ENCODE measurements at places on chromosomes 13 and 19.

GRCh38 chr19:37699057-37699456 is 20.5 kb downstream of the ZNF607 start:
- no peak for DNase-seq

- DNase-seq, result no peak
These were observed 23.7 kb upstream of the GPR18 start for GRCh38 chr13:99281811-99282263.

GRCh38 chr19:4456476-4456842 is 1.1 kb downstream of the UBXN6 start:
- no peak for DNase-seq

- no peak for DNase-seq
These were observed 102.4 kb downstream of the EFNB2 start for GRCh38 chr13:106433066-106433465.

GRCh38 chr13:75326173-75327134 is 155.5 kb downstream of the TBC1D4 start:
- peak; percentile 55 for DNase-seq

- no peak for DNase-seq
These were observed 15.9 kb downstream of the PRR36 start for GRCh38 chr19:7858109-7858770.

DNA sequence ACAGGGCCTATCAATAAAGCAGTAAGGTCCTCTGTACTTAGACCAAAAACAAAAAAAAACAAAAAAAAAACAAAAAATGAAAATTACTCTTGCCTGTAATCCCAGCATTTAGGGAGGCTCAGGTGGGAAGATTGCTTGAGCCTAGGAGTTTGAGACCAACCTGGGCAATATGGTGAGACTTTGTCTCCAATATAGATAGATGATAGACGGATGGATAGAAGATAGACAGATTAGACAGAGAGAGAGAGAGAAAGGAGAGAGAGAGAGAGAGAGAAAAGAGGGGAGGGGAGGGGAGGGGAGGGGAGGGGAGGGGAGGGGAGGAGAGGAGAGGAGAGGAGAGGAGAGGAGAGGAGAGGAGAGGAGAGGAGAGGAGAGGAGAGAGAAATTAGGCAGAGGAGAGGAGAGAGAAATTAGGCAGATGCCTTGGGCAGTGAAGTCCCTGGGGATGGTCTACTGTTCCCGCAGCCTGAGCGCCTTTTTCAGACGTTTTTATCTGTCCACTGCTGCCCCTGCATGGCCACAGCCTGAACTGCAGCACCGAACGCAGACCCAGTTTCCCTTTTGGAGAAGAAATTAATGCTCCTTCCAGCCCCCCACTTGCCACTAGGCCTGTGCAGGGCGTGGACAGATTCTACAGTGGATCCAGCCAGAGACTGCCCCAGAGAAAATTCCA is 9.8 kb upstream of the ZNF627 start:
- peak; percentile 75 for DNase-seq

DNA sequence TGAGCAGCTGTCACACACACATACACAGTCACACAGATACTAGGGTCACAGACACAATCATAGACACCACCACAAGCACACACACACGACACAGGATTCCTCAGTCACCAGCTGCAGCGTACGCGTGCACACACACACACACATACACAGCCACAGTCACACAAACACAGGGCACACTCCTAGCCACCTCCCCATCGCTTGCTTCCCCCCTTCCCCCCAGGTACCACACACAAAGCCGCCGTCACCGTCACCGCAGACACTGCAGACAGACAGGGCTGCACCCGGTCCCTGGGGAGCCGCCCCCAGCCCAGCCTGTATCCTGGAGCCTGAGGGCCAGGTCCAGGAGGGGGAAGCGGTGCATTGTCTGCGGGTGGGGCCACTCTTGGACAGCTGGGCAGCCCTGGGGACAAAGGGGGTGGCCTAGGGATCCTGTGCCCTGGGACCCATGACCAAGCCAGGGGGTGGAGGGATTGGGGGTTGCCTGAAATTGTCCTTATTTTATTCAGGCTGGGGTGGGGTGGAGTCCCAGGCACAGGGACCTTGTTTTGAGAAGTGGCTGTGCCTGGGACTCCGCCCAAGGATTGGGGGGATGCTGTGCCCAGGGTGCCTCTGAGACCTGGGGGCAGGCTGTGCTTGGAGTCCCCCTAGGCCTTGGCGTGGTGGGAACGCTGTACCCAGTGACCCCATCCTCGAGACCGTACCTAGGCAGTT is 957 bp downstream of the NUMBL start:
- no peak for DNase-seq

DNA sequence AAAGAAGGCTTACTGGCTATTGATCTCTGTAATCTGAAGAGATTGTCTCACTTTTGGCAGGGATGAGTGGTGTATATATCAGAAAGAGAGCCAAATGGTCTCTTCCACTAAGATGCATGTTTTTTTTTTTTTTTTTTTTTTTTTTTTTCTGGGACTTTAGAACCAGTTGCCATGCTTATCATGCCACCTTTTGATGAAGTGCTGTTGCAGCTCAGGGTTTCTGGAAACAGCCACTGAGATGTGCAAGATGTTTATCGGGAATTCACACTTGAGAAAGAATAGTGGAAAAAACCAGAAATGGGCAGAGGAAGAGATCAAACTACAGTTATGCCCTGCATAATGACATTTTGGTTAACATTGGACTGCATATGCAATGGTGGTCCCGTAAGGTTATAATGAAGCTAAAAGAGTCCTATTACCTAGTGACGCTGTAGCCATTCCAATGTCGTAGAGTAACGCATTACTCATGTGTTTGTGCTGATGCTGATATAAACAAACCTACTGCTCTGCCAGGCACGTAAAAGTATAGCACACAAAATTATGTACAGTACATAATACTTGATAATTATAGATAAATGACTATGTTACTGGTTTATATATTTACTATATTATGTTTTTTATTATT is 121.0 kb downstream of the KLF5 start:
- no peak for DNase-seq

GRCh38 chr19:33547676-33548075 is 26.1 kb upstream of the PEPD start:
- no peak for DNase-seq

- no peak for DNase-seq
These were observed 15.4 kb upstream of the TMEM160 start for GRCh38 chr19:47063874-47064273.

GRCh38 chr19:40411958-40412499 is 1.1 kb downstream of the PRX start:
- no peak for DNase-seq

GRCh38 chr13:30559274-30559673 is 58.4 kb upstream of the USPL1 start:
- DNase-seq, result no peak

Measured in activated T-cell treated with anti-CD3 and anti-CD28 coated beads for 48 hours (primary cell).